ENCODE measurements at places on chromosomes 2 and 18. TPM values are rescaled to one million over a fixed set of nuclear protein-coding genes. Genes with fewer than 3 reads are reported as not detected.

Gene PIAS2
- total RNA-seq: 17.2 TPM

Gene LRRTM1
- not detected for total RNA-seq

Gene PIKFYVE
- total RNA-seq: 14.0 TPM

Gene CYP20A1
- 17.6 TPM for total RNA-seq

- no peaks in the 10 kb centered on the region for H3K27me3 ChIP-seq
- DNase-seq: no peak
- H3K27ac ChIP-seq: no peak overlapping the region
Measured at GRCh38 chr2:178422097-178422496, 28.9 kb downstream of the PRKRA start.

- no peaks in the 10 kb centered on the region for H3K27me3 ChIP-seq
- no peak for DNase-seq
- H3K27ac ChIP-seq: no peak overlapping the region
- peaks cover 15% of the 10 kb centered on the region for H3K4me1 ChIP-seq
Measured at GRCh38 chr2:231611273-231612108, 18.8 kb downstream of the TEX44 start.

DNA sequence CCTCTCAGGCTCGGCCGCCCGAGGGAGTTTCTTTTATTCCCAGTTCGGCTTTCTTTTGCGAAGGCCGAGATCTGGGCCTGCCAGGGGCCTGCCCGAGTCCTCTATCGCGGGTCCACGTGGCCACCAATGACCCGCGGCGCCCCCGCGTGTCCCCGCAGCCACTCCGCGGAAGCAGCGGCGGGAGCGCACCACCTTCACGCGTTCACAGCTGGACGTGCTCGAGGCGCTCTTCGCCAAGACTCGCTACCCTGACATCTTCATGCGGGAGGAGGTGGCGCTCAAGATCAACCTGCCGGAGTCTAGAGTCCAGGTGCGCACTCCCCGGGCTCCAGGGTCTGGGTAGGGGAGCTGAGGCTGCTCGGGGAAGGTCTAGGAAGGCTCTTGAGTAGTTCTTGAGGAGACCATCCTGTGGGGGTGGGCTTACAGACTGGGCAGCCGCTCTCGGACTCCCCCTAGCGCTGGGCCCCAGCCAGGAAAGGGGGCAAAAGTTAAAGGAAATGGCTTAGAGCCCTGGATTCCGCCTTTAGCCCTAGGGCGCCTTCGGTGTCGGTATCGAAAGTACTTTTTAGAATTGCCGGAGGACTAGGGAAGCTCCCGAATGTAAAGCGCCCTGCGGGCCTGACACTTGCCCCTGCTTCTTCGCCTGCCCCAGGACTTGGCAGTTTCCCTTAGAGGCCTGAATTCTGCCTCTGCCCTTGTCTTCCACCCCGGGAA, 3.4 kb downstream of the OTX1 start:
- H3K36me3 ChIP-seq: no peaks in the 10 kb centered on the region
- peaks cover 38% of the 10 kb centered on the region for H3K27me3 ChIP-seq
- no peak overlapping the region for H3K27ac ChIP-seq

GRCh38 chr2:60581433-60582282, 28.2 kb upstream of the BCL11A start:
- no peak overlapping the region for H3K27ac ChIP-seq
- peak; percentile 77 for DNase-seq
- H3K27me3 ChIP-seq: no peaks in the 10 kb centered on the region
- H3K4me3 ChIP-seq: no peak overlapping the region
- H3K4me1 ChIP-seq: no peaks in the 10 kb centered on the region

- no peak for DNase-seq
- no peak overlapping the region for H3K4me3 ChIP-seq
- no peak overlapping the region for H3K27ac ChIP-seq
- H3K4me1 ChIP-seq: peaks cover 9% of the 10 kb centered on the region
Measured at GRCh38 chr2:108571286-108571685, 37.0 kb downstream of the LIMS1 start.

DNA sequence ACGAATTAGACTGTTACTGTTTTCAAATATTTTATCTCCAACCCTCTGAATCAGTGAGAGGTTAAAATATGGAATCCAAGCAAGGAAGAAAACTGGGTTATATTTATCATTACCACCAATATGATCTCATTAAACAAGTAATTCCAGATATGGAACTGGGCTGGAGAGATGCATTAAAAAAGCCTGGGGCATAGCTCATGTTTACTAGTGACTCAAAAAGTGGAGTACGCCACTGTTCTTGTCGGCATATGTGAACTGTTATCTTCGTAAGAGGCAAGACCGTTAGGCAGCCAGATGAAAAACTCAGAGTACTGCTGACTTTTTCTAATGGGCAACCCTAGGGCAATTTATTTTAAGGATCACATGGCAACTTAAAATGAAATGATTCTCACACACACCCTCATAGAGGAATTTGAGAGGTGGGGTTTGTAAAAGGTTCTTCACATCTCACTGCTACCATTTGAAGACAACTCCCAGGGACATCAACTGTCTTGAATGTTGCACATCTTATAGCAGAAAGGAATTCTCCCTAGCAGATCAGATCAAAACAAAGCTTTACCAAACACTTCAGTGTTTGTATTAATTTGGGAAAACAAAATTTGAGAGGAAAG, 105.2 kb upstream of the TFCP2L1 start:
- no peaks in the 10 kb centered on the region for H3K27me3 ChIP-seq
- no peaks in the 10 kb centered on the region for H3K4me1 ChIP-seq
- H3K27ac ChIP-seq: no peak overlapping the region
- H3K36me3 ChIP-seq: peaks cover 5% of the 10 kb centered on the region

GRCh38 chr2:234156326-234156725, 105.8 kb downstream of the SPP2 start:
- no peaks in the 10 kb centered on the region for H3K36me3 ChIP-seq
- no peaks in the 10 kb centered on the region for H3K27me3 ChIP-seq
- H3K27ac ChIP-seq: no peak overlapping the region
- DNase-seq: no peak
- H3K4me1 ChIP-seq: no peaks in the 10 kb centered on the region
- H3K4me3 ChIP-seq: no peak overlapping the region

- H3K27me3 ChIP-seq: no peaks in the 10 kb centered on the region
- H3K4me1 ChIP-seq: no peaks in the 10 kb centered on the region
- H3K36me3 ChIP-seq: no peaks in the 10 kb centered on the region
- H3K4me3 ChIP-seq: no peak overlapping the region
- H3K27ac ChIP-seq: no peak overlapping the region
Measured at GRCh38 chr2:25401307-25402026, 59.7 kb upstream of the DNMT3A start.

DNA sequence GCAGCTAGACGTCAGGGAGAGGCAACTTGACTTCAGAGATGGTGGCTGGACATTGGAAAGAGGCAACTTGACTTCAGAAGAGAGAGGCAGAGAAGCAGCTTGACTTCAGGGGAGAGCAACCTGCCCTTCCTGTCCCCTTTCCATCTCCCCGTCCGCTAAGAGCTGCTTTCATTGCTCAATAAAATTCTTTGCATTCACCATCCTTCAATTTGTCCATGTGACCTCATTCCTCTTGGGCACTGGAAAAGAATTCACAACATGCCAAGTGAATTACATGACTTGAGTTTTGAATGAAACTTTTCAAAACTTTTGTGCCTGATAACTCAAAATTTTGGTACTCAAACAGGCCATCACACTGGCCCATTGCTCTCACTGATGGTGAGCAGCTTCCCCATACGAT, 158.9 kb downstream of the DPP4 start:
- no peak overlapping the region for H3K4me3 ChIP-seq
- DNase-seq: no peak
- no peaks in the 10 kb centered on the region for H3K4me1 ChIP-seq
- no peak overlapping the region for H3K27ac ChIP-seq
- no peaks in the 10 kb centered on the region for H3K27me3 ChIP-seq

DNA sequence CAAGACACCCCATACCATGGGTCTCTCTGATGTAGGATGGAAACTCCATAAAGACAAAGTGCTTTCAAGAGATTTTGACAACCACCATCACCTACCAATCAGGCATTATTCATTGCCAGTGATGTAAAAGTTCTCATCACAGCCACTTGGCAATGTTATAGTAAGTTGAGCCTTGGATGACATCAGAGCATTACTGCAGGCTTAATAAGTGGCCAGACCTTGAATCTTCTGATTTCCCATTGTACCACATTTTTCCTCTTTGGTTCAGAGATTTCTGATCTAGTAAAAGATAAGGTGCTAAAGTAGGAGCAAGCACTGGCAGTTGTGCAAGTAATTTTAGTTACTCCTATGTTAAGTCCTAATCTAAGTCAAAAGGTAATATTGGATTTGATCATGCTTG, 36.5 kb downstream of the OSR1 start:
- H3K4me3 ChIP-seq: no peak overlapping the region
- DNase-seq: no peak
- no peaks in the 10 kb centered on the region for H3K27me3 ChIP-seq
- no peaks in the 10 kb centered on the region for H3K4me1 ChIP-seq

- no peak for DNase-seq
- no peaks in the 10 kb centered on the region for H3K27me3 ChIP-seq
- no peak overlapping the region for H3K27ac ChIP-seq
- no peaks in the 10 kb centered on the region for H3K4me1 ChIP-seq
- H3K4me3 ChIP-seq: no peak overlapping the region
- peaks cover 7% of the 10 kb centered on the region for H3K36me3 ChIP-seq
Measured at GRCh38 chr2:47016172-47016913, 100.7 kb upstream of the MCFD2 start.

DNA sequence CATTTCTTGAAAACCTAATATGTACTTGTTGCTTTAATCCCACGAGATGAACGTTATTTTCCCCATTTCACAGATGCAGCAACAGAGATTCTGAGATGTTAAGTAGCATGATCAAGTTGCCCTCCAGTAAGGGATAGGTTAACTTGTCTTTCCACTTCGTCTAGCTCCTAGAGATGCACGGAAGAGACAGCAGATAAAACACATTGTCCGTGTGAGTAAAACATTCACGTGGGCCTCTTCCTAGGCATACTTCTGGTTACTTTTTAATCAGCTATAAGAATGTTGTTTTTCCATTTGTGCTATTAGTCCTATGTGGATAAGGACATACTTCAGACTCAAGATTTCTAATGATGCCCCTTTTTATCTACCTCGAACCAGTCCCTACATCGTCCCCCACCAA, 1.2 kb upstream of the ARHGAP28 start:
- H3K27ac ChIP-seq: no peak overlapping the region
- H3K27me3 ChIP-seq: no peaks in the 10 kb centered on the region
- no peak for DNase-seq
- H3K36me3 ChIP-seq: no peaks in the 10 kb centered on the region
- no peak overlapping the region for H3K4me3 ChIP-seq

DNA sequence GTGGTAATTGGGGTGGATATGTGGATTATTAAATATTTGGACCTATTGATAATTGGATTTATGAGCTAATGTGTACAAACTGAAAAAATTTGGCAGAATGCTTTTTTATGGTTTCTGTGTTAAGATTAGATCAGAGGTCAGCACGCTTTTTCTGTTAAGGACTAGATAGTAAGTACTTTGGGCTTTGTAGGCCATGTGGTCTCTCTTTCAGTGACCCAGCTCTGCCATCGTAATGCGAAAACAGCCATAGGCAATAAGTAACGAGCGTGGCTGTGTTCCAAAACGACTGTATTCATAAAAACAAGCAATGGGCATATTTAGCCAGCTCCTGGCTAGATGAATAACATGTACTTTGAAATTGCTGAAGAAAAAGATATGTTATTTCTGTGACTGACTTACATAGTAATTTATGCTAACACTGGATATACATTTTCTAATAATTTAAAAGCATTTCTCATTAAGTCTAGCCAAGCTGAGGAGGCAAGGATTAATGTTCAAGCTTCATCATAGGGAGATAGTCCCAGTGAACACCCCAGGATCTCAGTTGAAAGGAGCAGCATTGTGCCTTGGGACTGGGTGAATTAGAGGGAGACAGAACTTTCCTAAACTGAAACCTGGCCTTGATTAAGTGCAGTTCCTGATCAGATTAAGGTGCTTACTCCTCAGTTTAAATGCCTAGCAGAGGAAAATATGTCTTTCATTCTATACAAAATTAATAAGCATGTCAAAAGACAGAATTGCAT, 20.0 kb downstream of the CCDC138 start:
- peaks cover 13% of the 10 kb centered on the region for H3K4me1 ChIP-seq
- H3K27ac ChIP-seq: peak overlapping the region; percentile 1
- H3K36me3 ChIP-seq: no peaks in the 10 kb centered on the region
- no peak overlapping the region for H3K4me3 ChIP-seq

GRCh38 chr2:67498931-67499330, 101.8 kb downstream of the ETAA1 start:
- no peaks in the 10 kb centered on the region for H3K27me3 ChIP-seq
- no peak for DNase-seq
- no peak overlapping the region for H3K4me3 ChIP-seq
- H3K36me3 ChIP-seq: no peaks in the 10 kb centered on the region
- no peak overlapping the region for H3K27ac ChIP-seq
- peaks cover 5% of the 10 kb centered on the region for H3K4me1 ChIP-seq

- H3K36me3 ChIP-seq: no peaks in the 10 kb centered on the region
- H3K4me3 ChIP-seq: no peak overlapping the region
- DNase-seq: no peak
- H3K27ac ChIP-seq: no peak overlapping the region
- no peaks in the 10 kb centered on the region for H3K4me1 ChIP-seq
Measured at GRCh38 chr18:60875957-60876507, 457.2 kb upstream of the CDH20 start.

GRCh38 chr2:120715941-120716340, 19.7 kb upstream of the GLI2 start:
- no peaks in the 10 kb centered on the region for H3K4me1 ChIP-seq
- H3K27me3 ChIP-seq: peaks cover 6% of the 10 kb centered on the region
- H3K4me3 ChIP-seq: no peak overlapping the region
- no peak for DNase-seq
- no peaks in the 10 kb centered on the region for H3K36me3 ChIP-seq

- H3K4me3 ChIP-seq: no peak overlapping the region
- no peak overlapping the region for H3K27ac ChIP-seq
- H3K4me1 ChIP-seq: no peaks in the 10 kb centered on the region
- H3K27me3 ChIP-seq: no peaks in the 10 kb centered on the region
- H3K36me3 ChIP-seq: no peaks in the 10 kb centered on the region
Measured at GRCh38 chr2:120926463-120927264, 191.0 kb downstream of the GLI2 start.

DNA sequence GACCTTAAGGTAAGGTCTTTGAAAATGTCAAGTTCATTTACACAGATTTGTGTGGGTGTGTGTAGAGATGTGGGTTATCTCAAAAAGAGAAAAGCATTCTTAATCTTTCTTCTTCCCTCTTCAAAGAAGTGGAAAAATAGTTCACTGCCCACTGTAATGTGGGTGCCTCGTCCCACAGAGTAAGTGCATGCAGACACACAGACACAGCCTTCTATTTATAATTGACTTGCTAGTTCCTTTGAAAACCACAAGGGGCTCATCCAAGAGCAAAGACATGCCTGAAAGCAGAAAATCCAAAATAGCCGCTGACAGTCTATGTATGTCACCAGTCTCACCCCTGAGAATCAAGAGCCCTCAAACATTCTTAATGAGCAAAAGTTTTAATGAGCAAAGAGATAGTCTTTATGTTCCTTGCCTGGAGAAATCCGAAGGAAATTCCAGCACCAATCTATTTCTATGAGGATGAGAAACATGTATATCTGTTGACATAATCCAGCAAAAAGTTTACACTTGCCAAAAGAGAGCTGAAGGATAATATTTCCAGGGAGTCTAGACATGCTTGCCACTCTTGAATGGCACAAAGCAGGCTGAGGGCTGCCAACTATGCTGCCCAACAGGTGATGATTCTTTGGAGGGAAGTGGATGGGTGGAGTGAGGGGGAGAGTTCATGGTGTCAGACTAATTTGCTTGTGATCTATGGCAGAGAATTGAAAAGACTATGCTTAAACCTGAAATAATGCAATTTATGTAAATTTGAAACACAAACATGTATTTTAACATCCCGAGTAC, 93.9 kb downstream of the ACVR1 start:
- peaks cover 45% of the 10 kb centered on the region for H3K4me1 ChIP-seq
- H3K36me3 ChIP-seq: peaks cover 20% of the 10 kb centered on the region
- peak overlapping the region; percentile 23 for H3K27ac ChIP-seq
- DNase-seq: no peak

Data from liver (tissue), 10 donors.